ENCODE measurements at places on chromosomes 2 and 18.

- no peak for DNase-seq
Observed at GRCh38 chr2:137937778-137938177, 26.5 kb upstream of the HNMT start.

DNA sequence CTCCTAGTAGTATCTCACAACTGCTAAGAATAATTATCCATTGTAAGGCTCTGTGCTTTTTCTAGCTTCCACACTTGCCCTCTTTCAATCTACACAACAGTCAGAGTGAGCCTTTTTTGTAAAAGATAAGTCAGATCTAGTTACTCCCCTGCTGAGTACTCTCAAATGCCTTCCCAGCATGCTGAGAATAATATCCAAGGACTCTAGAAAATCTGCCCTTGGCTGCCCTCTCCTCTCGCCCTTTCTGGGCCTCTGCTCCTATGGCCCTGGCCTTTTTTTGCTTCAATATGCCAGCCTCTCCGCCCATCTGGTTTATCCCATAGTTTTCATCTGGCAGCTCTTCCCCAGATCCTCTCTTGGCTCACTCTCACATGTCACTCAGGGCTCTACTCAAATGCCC lies 455.9 kb upstream of the UBE2E3 start:
- no peak for DNase-seq

DNA sequence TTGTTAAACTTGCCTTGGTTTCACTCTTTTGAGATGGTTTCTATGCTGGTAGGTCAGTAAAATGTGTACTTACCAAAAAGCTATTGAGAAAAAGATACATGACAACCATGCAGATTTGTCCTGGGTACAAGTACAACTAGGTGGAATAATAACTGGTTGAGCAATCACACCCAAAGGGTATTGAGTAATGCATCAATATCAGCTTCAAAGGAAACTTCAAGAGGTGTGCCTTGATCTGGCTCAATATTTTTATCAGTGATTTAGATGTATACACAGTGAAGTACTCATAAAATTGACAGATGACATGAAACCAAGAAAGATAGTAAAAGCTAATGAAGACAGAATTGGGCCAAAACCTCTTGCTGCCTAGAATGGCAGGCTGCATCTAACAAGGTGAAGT lies 21.7 kb upstream of the GALNT1 start:
- DNase-seq: no peak

- no peak for DNase-seq
Observed at GRCh38 chr18:12991821-12992179, 638 bp downstream of the CEP192 start.

- no peak for DNase-seq
Observed at GRCh38 chr2:177771191-177771590, 301.4 kb downstream of the PDE11A start.
